Natural killer cell treated with Interleukin-12 subunit alpha and Interleukin-12 subunit beta and Interleukin-15 and Interleukin-18, amount 100 ng/mL, for 72 hours (primary cell): ENCODE measurements at places on chromosomes 4 and X. TPM values are rescaled to one million over a fixed set of nuclear protein-coding genes. Genes with fewer than 3 reads are reported as not detected.

The SLC16A2 gene
- total RNA-seq, result not detected

The ADH5 gene
- 53.0 TPM for total RNA-seq

DNA sequence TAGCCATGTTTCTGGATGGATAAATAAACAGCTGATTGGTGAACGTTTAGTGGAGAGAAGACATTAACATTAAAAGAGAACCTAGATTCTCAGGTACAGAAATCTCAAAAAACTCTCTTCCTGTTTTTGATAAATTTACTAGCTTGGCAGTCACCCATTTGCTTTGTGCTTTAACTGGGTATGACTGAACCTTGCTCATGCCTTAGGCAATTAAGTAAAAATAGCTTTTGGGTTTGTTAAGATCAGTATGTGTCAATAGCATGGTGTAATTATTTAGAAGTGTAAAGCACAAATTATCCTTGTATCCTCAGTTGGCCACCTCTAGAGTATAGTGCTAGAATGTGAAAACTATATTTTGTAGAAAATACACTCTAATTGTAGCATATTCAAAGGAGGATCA, 200.0 kb downstream of the CFAP299 start:
- H3K4me3 ChIP-seq, result no peak overlapping the region
- no peaks in the 10 kb centered on the region for H3K36me3 ChIP-seq
- H3K27ac ChIP-seq, result no peak overlapping the region
- H3K4me1 ChIP-seq, result peaks cover 9% of the 10 kb centered on the region
- DNase-seq, result no peak
- H3K27me3 ChIP-seq, result peaks cover 9% of the 10 kb centered on the region

GRCh38 chr4:55397520-55398321, 2.0 kb downstream of the TMEM165 start:
- DNase-seq, result no peak
- peak overlapping the region; percentile 87 for H3K27ac ChIP-seq
- H3K36me3 ChIP-seq, result peaks cover 32% of the 10 kb centered on the region
- no peaks in the 10 kb centered on the region for H3K27me3 ChIP-seq

GRCh38 chr4:168882650-168883233, 127.3 kb downstream of the CBR4 start:
- H3K4me3 ChIP-seq, result no peak overlapping the region
- DNase-seq, result no peak
- peaks cover 25% of the 10 kb centered on the region for H3K4me1 ChIP-seq
- H3K36me3 ChIP-seq, result no peaks in the 10 kb centered on the region

GRCh38 chrX:97366237-97366636, 482.5 kb downstream of the RPA4 start:
- DNase-seq, result no peak
- peaks cover 4% of the 10 kb centered on the region for H3K36me3 ChIP-seq
- H3K27ac ChIP-seq, result no peak overlapping the region
- no peaks in the 10 kb centered on the region for H3K4me1 ChIP-seq
- no peak overlapping the region for H3K4me3 ChIP-seq

- no peaks in the 10 kb centered on the region for H3K4me1 ChIP-seq
- no peak overlapping the region for H3K4me3 ChIP-seq
- no peak overlapping the region for H3K27ac ChIP-seq
- no peaks in the 10 kb centered on the region for H3K36me3 ChIP-seq
- peaks cover 13% of the 10 kb centered on the region for H3K27me3 ChIP-seq
- no peak for DNase-seq
These were observed 200.7 kb downstream of the SOWAHB start for GRCh38 chr4:76697129-76697803.

GRCh38 chrX:106954041-106954440, 33.8 kb downstream of the CLDN2 start:
- H3K36me3 ChIP-seq, result no peaks in the 10 kb centered on the region
- DNase-seq, result no peak
- no peak overlapping the region for H3K27ac ChIP-seq
- H3K4me3 ChIP-seq, result no peak overlapping the region
- H3K4me1 ChIP-seq, result no peaks in the 10 kb centered on the region
